ENCODE measurements at places on chromosomes 12 and 14.

DNA sequence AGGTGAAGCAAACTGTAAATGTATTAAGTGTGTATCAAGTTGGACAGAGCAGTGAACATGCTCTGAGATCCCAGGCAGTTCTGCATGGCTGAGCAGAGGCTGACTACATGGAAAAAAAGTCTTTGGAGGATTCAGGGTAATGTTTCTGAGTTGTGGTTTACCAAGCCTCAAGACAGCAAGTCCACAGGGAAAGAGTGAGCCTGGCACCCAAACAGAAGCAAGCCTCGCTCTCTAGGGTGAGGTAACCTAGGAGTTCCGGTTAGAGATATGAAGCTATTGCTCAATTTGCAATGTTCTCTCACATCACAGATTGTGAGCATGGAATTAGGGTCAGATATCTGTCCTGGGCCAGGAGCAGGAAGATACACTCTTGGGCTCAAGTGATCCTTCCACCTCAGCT, 158.6 kb downstream of the MON2 start:
- no peak for DNase-seq

DNA sequence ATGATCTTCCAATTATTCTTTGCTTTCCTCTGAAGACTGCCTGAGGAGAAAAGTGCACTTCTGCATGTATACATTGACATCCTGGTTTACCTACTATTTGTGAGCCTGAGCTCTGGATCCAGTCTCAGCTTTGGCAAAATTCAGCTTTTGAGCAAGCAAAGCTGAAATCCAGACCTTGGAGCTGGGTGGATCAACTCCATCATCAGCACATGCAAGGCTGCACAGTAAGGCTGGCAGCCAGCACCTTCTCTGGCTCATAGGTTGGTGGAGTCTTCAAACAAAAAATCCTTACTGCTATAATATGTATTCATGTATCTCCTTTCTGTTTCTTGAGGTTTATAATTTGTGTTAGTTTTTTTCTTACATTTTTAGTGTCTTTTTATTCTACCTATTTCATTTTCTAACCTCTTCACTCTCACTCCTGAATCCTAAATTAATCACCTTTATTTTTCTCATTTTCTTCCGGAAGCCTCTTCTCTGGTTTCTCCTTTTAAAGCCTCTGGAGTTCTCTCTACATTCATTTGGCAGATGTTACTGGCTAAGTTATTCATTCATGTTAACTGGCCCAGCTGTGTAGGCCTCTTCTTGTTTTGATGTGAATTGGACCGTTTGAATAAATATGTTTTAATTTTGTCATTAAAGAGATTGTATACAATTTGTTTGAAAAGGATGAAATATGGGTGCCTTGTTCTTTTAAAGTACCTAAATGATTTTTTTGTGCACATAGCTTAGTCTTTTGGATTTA, 224.8 kb downstream of the DACT1 start:
- no peak for DNase-seq

- no peak for DNase-seq
Measured at GRCh38 chr14:75470238-75470797, 42.5 kb downstream of the JDP2 start.

- DNase-seq: no peak
Measured at GRCh38 chr12:32659908-32660440, 19.1 kb upstream of the DNM1L start.

DNA sequence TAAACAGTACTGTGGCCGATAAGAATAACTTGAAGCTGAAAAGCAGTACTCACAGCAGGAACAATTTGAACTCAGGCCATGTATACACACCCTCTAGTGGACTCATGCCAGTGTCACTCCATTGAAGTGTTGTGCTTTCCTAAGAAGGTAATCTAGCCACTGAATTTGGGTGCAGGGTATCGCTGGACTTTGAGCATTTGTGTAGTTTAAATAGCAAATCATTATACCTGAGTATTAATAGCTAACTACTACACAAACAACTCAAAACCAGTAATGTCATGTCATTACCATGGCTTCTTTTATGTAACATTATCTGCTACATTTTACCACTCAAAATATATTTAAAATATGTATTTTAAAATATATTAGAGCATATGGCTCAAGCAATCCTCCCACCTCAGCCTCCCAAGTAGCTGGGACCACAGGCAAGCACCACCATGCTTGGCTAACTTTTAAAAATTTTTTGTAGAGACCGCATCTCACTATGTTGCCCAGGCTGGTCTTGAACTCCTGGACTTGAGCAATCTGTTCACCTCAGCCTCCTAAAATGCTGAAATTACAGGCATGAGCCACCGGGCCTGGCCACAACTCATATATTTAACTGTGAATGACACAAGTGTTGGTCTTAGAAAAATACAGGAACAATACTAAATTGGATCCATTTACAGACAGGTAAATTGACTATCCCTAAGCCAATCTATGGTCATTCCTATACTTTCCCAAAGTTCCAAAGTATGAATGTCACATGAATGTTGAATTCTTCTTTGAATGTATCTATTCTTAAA, 25.6 kb upstream of the ARID4A start:
- no peak for DNase-seq

GRCh38 chr12:27535318-27535717, 11.3 kb downstream of the PPFIBP1 start:
- no peak for DNase-seq

GRCh38 chr12:42552822-42553221, 36.7 kb downstream of the PRICKLE1 start:
- DNase-seq: no peak

- no peak for DNase-seq
Measured at GRCh38 chr12:89393551-89394121, 41.3 kb upstream of the DUSP6 start.

- peak; percentile 72 for DNase-seq
Measured at GRCh38 chr14:58171090-58171489, 19.1 kb upstream of the ARMH4 start.

DNA sequence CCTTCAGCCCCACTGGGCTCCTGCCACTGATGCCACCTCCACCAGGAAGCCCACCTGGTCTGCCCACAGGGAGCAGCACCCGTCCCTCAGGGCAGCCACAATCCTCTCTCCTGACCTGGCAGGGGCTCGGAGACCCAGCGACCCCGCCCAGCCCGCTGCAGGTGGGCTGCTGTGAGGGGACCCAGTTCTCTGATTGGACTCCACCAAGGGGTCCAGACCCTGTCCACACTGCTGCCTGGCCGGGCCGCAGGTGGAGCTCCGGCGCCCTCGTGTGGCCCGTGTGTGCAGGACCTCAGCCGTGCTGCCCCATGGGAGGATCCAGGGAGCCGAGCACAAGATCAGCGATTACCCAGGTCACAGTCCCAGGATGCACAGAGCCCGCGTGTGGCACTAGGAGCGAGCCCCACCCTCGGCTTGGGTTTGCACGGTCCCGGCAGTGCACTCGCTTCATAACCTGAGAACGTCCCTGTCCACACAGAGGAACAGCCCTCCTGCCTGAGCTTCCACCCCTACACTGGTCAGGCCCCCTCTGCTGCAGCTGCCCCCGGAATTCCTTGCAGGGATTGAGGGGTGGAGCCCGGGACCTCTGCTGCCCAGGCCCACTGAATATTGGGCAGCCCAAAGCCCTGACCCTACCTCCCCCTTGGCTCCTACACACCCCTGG, 35.4 kb upstream of the TMEM179 start:
- DNase-seq: peak; percentile 76

DNA sequence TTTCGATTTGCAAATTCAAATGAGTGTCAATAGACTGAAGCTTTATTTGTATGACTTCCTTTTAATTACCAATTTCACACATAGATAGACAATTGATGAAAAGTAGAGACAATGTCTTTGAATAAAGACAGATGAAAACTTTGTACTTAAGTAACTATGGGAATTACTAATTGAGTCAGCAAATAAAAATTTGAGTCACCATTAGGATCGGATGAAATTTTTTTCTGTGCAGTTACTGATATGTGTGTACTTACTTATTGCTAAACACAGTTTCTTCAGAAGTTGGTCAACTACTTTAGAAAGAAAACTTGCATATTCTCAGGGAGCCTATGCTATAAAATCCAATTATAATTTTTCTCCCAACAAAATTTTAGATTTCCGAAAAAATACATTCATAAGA, 224.9 kb upstream of the SLC16A7 start:
- DNase-seq: no peak

DNA sequence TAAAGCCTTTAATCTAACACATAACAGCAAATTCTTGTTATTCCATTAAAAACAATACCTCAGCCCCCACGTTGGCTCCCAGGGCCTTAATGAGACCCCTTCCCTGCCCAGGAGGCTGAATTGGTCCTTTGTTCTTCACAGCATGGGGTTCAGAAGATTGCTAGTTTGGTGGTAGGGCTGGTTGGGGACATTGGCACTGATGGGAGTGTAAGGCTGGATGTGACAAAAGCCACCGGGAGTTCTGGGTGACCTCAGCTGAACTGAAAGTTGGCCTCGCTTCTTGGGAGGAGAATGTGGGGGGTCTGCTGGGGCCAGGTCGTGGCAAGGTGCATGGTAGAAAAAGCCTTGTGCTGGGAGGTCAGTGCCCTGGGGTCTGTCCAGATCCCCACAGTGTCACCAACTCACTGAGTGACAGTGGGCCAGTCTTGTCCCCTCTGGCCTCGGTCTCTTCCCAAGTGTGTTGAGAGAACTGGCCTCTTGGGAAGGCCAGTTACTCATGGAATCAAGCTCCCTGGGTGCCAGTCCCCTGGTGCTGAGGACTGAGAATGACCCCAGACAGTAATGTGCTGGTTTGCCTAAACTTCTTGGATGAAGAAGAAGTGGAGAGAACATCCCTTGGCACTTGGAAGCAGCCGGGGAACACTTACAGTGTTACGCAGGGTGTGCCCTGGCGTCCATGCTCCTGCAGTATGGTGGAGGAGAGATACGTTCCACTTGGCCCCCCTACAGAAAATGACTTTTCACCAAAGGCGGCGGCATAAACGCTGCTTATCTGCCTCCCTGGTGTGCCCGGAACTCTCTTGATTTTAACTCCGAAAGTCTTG, 283.7 kb upstream of the RTL1 start:
- DNase-seq: no peak

GRCh38 chr12:76864791-76865400, 13.9 kb downstream of the CSRP2 start:
- DNase-seq: no peak

- DNase-seq: no peak
Measured at GRCh38 chr12:13853471-13853870, 127.9 kb downstream of the GRIN2B start.

GRCh38 chr14:28565345-28565744, 201.2 kb upstream of the FOXG1 start:
- DNase-seq: no peak

DNA sequence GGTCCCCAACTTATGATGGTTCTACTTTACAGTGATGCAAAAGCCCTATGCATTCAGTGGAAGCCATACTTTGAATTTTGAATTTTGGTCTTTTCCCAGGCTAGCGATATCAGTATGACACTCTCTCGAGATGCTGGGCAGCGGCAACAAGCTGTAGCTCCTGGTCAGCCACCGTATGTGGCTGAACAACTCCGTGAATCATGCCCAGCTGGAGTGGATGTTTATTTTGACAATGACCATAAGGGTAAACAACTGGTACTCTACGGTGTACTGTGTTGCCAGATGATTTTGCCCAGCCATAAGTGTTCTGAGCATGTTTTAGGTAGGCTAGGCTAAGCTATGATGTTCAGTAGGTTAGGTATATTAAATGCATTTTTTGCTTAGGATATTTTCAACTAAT, 8.2 kb upstream of the ZNF410 start:
- DNase-seq: no peak

DNA sequence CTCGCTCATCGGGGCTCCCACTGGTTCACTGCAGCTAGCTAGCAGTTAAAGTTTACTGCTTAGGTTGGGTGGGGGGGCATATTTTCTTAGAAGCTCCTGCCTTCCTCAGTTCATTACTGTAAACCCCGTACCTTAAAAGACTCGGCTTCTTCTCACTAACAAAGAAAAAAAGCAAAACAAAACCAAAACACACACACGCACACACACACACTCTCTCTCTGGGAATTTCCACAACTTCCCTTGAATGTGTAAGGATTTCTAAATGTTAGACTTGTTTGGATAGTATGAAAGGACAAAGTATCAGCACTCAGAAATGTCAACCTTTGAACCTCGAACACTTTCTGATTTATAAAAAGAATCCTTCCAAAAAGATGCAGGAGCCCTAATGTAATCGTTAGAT, 927 bp downstream of the PTHLH start:
- no peak for DNase-seq

GRCh38 chr12:77372026-77372425, 306.7 kb upstream of the E2F7 start:
- no peak for DNase-seq

DNA sequence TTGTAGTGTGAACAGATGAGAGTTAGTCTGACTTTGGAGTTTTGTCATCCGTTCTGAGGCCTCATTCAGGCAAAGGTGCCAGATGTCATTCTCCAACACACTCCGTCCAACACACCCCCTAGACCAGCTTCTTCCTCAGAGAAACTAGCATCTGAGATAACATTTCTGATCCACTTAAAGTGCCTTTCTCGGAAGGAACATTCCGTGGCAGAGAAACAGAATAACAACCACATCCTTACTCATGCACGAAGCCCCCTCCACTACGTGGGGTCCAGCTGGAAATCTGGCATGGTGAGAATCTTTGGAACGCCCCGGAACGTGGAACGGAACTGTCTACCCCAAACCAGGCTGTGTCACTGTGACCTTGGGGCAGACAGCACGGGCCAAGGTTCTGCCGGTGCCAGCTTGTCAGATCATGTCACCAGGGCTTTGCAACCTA, 17.0 kb upstream of the BCL7A start:
- no peak for DNase-seq

GRCh38 chr12:39383114-39383513, 59.8 kb downstream of the KIF21A start:
- DNase-seq: no peak

GRCh38 chr12:115421796-115422709, 738.1 kb upstream of the TBX3 start:
- no peak for DNase-seq

GRCh38 chr12:108559007-108559655, 1.8 kb downstream of the SART3 start:
- DNase-seq: no peak

GRCh38 chr14:37668646-37669045, 73.2 kb downstream of the TTC6 start:
- DNase-seq: no peak

DNA sequence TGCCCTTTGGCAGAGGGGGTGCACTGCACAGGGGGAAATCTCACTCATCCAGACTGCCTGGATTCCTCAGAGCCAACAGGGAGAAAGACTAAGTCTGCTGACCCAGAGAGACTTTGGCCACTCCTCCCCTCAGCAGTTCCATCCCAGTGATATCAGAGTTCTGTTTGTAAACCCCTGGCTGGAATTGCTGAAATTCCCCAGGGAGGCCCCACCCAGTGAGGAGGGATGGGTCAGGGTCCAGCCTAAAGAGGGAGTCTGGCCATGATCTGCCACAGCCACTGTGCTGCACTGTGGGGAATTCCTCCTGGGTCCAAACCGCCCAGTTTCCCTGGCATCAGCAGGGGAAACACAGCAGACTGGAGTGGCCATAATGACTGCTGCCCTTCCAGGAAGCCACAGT, 54.9 kb upstream of the USP15 start:
- DNase-seq: no peak

GRCh38 chr14:96739200-96739910, 57.8 kb upstream of the VRK1 start:
- no peak for DNase-seq

- DNase-seq: peak; percentile 71
Measured at GRCh38 chr12:12443431-12443878, 86.6 kb downstream of the BORCS5 start.

Measured in Right ventricle myocardium superior (tissue), 1 donor.